ENCODE measurements at places on chromosomes 7 and 10.

DNA sequence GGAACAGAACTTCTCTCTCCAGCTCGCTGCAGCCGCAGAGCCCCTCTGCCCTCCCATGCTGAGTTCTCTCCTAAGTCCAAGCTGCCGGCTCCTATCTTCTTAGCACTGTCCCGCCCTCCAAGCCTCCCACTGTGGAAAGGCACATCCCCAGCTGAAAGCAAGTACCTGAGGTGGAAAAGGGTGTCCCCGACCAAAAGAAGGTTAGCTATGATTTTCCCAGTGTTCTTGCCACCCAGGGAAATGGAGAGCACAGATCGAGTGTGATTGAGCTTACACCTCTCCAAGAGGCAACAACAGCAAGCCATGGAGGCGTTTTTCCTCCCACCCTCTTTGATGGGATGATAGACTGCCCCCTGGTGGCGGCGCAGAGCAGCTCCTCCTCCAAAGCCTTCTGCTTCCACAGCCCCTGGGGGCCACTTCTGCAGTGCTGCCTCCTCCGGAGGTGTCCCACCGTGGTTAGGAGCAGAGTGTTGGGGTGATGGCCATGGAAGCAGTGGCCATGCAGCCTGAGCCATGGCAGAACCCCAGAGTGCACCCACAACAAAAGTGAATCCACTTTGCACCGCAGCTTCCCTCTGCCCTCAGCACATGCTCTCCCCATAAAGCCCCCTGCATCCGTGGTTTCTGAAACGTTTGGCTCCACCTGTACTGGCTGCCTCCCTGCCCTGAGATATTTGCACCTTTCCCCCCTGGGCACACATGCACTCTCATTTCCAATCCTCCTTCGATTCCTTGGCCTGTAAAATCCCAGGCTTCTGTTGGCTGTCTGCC, 143.1 kb upstream of the STK17A start:
- peak; percentile 74 for DNase-seq

DNA sequence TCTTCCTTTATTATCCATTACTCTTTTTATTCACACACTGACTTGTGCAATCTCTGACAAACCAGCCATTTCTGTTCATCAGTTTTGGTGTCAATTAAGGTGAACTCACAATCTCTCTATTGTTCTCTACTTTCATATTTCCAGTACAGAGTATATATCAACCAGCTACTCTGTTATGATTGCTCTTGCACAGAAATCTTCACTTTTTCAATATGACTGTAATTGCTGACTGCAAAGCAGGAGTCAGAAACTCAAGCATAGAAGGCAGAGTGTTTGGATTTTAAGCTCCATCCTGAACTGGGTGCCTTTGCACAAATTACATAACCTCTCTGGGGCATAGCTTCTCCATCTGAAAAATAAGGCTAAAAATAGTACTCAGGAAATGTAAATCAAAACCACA, 1042.0 kb downstream of the GRM8 start:
- no peak for DNase-seq

- DNase-seq = no peak
Observed at GRCh38 chr10:76195654-76196390, 764.4 kb downstream of the LRMDA start.

DNA sequence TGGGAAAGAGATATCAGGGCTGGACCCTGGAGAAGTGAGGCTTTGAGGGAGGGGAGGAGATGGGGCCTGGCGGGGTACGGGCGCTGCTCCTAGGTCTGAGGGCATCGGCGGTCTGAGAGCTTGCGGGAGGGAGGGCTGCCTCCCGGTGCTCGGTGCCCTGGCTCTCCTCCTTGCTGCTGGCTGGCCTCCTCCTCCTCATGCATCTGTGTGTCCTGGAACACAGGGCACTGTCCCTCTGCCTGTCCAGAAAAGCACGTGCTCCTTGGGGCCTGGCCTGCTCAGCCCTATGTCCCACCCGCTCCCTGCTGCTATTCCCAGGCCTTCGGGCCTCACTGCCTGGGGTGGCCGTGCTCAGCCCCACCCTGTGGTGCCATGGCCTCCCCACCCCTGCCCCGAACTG, 166.9 kb downstream of the RNF216 start:
- no peak for DNase-seq

DNA sequence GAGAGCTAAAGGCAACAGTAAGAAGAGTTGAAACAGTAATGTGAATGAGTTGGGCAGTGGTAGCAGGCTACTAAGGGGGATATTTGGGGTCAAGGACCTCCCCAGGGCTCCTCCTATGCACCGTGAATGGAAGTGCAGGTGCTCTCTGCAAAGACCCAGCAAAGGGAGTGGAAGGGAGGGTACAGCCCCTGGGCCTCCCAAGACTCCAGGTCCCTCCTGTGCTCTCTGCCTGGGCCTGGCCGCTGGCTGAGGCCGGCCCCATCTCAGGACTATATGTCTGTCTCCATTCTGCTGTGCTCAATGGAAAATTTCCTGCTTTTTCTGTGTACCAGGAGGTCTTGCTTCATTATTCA, 372.1 kb upstream of the MKI67 start:
- DNase-seq = no peak

DNA sequence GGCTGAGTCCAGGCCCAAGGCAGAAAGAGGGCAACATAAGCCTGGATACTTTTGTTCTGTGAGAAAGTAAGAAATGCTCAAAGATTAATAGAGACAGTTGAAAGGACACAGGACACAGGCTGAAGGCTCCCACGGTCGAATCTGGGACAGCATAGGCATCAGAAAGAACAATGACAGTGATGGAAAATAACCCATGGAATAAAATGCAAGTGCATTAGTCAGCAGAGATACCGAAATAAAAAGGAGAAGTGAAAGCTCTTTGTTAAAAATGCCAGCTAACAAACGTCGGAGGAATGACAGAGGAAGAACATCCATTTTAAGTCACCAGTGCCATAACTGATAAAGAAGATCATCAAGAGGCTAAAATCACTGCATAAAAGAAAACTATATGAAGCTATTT, 19.6 kb upstream of the AGAP5 start:
- DNase-seq = no peak

GRCh38 chr7:82595176-82595575, 151.6 kb upstream of the CACNA2D1 start:
- DNase-seq = no peak

DNA sequence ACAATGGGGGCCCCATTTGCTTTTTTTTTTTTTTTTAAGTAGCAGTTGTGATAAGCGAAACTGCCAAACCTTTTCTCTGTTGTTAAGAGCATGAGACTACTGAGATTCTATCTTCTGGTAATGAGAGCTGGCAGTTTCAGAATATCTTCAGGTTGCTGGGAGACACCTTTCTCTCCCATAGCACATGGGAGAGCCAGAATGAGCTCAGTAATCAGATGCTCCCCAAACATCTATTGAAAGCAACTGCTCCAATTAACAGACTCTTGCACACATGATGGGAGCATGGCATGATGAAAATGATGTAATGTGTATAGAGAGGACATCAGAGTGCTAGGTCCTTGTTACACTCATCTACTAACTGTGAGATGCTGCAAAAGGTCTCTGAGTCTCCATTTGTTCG, 18.8 kb downstream of the MYO3A start:
- DNase-seq = no peak

DNA sequence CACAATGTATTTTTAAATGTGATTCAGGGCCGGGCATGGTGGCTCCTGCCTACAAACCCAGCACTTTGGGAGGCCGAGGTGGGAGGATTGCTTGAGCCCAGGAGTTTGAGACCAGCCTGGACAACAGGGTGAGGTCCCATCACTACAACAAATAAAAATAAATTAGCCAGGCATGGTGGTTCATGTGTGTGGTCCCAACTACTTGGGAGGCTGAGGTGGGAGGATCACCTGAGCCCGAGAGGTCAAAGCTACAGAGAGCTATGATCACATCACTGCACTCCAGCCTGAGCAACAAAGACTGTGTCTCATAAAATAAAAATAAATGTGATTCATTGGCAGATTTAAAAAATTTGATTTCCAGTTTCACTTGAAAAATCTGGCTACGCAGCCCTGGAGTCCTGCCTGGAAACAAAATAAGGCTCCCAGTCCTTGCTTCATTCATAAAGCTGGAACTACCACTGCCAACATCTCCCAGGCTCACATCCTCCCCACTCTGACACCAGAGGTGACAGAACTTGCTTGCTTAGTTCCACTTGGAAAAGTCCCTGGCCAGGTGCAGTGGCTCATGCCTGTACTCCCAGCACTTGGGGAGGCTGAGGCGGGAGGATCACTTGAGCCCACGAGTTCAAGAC, 27.9 kb upstream of the SLC35G1 start:
- no peak for DNase-seq

GRCh38 chr10:114384181-114384580, 20.1 kb downstream of the AFAP1L2 start:
- DNase-seq = no peak

- no peak for DNase-seq
Observed at GRCh38 chr7:27185013-27185853, at the start of gene HOXA11. Gene HOXA11 (minus strand): TSS chr7:27185232. CDS start chr7:27185144, 88 bp downstream.
